ENCODE measurements at places on chromosomes 16 and 17. TPM values are rescaled to one million over a fixed set of nuclear protein-coding genes. Genes with fewer than 3 reads are reported as not detected.

DNA sequence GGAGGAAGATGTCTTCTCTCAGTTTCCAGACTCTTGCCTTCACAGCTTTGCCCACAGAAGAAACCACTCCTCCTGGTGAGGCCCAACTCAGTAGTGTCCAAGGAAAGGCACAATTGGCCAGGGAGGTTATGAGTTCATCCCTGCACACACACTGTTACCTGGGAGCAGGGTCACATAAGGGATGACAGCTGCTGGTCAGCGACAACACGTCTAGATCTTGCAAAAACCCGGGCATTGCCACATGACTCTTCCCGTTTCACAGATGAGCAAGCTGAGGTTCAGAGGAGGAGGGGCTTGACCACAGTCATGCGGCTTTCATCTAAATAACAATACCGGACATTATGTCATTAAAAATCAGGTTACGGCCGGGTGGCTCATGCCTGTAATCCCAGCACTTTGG, 186.0 kb downstream of the COPRS start:
- DNase-seq: no peak

DNA sequence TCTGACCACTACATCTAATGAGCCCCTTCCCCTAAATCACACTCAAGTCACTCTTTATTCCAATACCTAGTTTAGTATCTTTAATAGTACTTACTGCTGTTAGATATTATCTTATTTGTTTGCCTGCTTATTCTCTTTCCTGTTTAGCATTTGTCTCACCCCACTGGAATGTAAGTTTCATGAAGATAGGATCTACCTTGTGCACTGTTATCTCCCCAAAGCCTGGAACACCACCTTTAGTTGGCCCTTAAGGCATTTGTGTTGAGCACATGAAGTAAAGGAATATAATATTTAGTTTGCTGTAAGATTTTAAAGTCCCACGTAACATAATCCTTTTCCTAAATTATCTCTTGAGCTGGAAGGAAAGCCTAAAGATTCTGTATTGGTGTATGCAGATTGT, 50.2 kb downstream of the VPS35L start:
- DNase-seq: no peak

DNA sequence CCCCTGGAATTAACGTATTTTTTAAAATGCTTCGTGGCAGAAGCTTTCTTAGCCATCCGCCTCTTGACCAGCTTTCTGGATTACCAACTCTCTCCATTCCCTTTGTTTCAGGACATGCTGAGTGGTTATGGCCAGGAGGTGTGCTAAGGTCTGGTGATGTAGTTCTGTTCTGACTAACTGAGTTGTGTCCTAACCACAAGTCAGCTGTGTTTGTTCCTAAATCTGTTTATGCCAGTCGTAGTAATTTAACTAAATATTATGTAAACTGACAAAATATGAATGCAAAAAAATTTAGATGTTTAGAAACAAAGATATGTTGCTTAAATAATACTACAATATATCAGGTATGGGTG, 61.6 kb downstream of the MRTFB start:
- no peak for DNase-seq

DNA sequence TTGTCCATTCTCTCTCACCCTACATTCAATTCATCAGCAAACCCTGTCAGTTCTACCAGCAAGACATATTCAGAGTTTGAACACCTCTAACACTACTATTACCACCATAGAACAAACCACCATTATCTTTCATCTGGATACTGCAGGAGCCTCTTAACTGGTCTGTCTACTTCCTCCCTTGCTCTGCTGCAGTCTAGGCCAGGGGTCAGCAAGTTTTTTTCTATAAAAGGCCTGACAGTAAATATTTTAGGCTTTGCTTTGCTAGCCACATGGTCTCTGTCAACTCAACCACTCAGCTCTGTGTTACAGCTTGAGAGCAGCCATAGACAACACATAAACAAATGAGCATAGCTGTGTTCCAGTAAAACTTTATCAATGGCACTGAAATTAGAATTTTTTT, 13.8 kb downstream of the KCTD19 start:
- DNase-seq: no peak

DNA sequence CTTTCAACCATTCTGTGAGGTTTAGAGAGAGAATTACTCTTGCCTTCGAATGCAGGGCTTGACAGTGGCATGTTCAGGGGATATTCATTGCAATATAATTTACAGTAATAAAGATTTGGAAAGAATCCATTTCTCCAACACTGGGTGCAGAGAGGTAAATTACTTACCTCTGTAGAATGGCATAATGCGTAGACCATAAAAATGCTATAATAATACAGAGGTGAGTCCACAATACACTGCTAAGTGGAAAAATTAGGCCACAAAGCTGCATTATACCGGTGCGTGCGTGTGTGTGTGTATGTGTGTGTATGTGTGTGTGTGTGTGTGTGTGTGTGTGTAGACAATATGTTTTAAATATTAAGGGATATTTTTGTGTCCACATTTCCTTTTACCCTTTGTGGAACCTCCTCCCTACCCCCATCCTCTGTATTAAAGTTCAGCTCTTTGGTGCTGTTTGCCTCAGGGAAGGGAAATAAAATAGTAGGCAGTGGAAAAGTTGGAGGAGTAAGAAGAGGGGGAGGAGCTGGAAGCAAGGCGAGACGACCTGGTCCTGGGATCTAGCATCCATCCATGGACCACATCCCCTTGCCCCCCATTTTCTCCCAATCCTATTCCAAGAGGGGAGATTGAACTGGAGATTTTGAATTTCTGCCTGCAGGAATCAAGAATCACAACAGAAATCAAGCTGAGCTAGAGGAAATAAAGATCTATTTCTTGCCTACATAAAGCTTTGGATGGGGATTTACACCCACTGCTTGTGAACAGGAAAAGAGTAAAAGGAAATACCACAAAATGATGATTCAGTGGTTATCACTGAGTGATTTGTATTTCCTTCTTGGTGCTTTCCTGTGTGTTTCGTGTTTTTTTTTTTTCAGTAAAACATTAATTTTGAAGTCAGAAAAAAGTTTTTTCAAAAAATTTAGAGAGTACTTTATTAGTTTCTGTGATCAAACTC, 124.8 kb downstream of the RGS9 start:
- peak; percentile 61 for DNase-seq

GRCh38 chr17:50239937-50240336, 34.3 kb upstream of the TMEM92 start:
- no peak for DNase-seq

DNA sequence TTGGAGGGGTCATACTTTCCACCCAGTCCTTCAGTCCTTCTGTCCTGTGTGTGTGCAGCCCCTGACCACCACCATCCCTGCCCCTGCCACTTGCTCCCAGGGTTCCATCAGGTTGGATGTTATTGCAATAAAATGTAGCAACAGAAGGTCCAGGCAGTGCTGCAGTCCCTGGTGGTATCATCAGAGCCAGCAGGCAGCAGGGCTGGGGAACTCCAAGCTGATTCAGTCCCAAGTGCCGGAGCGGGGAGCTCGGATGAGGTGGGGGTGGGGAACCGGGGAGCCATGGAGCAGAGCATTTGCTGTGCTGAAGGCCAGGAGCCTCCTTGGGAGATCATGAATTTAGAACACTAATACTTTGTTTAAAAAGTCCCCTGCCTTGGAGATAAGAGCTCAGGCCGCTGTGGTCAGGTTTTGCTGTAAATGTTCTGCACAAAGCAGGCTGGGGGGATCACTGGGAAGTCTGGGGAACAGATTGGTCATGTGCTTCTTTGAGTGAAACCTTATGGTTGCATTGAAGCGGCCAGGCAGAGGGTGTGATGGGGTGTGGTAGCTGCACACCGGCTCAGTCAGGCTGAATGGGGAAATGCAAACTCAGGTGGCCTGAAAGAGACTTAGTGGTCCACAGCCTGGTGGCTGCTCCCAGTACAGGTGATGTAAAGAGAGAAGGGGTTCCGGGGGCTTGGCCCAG, 225.9 kb downstream of the SEC14L1 start:
- no peak for DNase-seq

GRCh38 chr17:17815436-17816200, 21.2 kb downstream of the SREBF1 start:
- DNase-seq: no peak

- peak; percentile 64 for DNase-seq
Measured at GRCh38 chr17:39547713-39548478, 59.8 kb downstream of the NEUROD2 start.

The IL17C gene
- total RNA-seq: not detected

The PYDC1 gene
- total RNA-seq: not detected

The CES5A gene
- not detected for total RNA-seq

The ZACN gene
- not detected for total RNA-seq

The ARHGAP27 gene
- 47.0 TPM for total RNA-seq

Measured in endothelial cell of umbilical vein (primary cell).